ENCODE measurements at places on chromosomes 12 and 14.

GRCh38 chr14:61051051-61051450 lies 70.0 kb downstream of the SLC38A6 start:
- DNase-seq: no peak

DNA sequence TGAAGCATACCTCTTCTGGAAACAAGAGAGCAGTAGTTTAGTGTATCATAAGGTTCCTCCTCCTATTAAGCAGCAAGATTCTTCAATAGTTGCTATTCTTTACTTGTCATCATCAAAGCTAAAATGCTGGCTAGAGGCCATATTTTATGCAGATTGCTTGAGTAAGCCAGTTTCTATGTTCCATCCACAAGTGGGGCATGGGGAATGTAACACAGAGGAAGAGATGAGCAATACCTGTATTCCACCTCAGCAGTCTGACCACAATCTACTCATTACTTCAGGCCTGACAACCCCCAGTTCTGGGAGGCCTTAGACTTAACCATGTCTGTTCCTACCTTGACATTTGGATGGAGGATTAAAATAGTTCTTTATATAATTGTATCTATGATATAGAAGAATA lies 423.6 kb downstream of the BTG1 start:
- peak; percentile 40 for DNase-seq

DNA sequence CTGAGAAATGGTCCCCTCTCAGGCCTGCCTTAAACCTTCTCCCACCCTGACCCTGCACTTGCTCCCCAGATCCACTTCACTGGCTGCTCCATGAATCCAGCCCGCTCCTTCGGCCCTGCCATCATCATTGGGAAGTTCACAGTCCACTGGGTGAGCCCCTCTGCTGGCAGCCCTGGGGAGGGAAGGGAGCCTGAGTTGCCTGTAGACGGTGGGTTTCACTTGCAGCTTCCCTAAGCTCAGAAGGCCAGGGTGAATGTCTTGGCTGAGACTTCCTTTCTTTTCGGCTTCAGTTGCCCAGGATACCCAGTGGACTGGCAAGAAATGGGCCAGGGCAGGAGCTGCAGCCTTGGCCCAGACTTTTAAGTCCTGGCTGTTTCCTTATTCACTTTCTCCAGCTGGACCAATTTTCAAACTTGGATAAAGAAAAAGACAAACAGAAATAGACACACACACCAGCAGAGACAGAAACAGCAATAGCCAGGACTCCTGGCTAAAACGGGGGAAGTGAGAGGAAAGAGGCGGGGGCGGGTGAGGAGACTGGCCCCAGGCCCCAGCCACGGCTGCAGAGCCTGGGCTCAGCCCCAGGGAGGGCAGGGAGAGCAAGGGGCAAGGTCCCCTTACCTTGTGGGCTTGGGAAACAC lies 2.0 kb downstream of the AQP6 start:
- no peak for DNase-seq

DNA sequence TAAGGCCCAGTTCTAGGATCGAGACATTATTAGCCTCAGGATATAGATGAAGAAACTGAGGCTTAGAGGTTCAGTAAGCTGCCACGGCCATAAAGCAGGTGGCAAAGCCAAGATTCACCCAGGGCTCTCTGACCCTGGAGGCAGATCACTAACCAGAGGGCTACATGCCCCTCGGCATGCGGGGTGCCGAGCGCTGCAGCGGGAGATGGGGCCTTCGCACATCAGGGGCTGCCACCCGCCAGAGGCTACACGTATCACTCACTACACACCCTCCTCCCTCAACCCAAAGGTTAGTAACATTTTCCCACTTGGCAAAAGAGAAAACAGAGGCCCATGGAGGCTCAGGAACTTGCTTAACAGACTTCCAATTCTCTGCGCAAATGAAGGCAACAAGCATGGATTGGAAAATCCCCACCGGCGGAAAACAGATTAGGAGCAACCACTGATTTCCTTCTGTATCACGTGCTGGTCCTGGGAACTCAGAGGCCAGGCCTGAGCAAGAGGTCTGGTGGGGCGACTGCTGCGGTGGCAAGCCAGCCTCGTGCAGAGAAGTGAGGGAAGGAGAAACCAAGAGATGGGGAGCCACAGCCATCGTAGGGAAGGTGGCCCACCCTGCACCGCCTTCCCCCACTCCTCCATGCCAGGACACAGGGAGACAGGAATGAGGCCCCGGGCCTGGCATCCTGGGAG lies 6.0 kb downstream of the CCDC85C start:
- DNase-seq: no peak

GRCh38 chr14:92596331-92596907 lies 82.8 kb downstream of the RIN3 start:
- no peak for DNase-seq

- DNase-seq: no peak
These were observed 2.1 kb upstream of the FOXG1 start for GRCh38 chr14:28764257-28765160.

DNA sequence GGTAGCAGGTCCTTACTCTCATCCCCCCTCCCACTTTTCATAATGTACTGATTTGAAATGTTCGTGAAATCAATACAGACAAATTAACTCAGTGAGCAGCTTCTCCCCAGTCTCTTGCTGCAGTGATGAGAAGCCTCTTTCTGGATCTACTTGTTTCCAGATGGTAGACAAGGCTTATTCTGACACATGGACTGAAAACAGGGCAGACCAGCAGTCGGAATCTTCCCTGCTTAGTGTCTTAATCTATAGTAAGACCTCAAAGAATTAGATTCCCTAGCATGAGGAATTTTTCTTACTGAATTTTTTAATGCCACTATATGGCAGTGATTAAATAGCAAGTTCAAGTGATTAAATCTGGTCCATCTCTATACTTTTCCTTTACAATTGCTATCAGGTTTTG lies 120.1 kb downstream of the RGS6 start:
- no peak for DNase-seq

DNA sequence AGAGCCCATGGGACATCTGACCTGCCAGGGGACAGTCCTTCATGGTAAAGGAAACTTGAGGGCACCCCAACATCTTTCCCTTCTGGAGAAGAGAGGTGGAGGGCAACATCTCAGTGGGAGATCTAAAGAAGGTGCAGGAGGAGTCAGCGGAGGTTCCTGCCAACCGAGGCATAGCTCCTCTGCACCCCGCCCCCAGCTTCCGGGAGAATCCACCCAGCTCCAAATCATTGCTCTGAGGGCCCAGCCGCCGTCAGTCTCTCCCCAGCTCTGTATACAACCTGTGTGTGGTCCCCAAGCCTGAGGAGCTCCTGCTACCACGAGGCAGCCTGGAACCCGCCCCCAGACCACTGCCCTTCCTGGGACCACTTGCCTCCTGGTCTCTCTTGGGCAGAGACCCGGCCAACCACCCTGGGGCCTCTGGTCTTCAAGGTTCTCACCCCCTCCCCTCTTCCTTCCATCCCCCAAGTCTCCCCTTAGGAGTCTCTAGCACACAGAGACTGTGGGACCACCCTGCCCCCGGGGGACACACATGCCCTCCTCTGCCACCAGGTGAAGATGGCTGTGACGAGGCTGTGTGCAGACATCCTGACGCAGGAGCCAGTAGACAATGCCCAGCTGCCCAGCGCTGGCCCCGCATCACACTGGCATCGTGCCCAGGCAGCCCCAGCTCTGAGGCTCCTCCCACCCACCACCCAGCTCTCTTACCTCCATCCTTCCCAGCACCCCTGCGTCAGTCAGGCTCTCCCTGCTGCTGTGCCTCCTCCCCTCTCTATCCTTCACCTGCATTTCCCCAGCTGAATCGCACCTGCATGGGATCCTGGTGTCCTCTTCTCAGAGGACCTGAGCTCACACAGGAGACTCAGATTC lies 13.0 kb upstream of the NUDT14 start:
- no peak for DNase-seq

- no peak for DNase-seq
These were observed 3.9 kb downstream of the BCAT1 start for GRCh38 chr12:24945039-24945438.

DNA sequence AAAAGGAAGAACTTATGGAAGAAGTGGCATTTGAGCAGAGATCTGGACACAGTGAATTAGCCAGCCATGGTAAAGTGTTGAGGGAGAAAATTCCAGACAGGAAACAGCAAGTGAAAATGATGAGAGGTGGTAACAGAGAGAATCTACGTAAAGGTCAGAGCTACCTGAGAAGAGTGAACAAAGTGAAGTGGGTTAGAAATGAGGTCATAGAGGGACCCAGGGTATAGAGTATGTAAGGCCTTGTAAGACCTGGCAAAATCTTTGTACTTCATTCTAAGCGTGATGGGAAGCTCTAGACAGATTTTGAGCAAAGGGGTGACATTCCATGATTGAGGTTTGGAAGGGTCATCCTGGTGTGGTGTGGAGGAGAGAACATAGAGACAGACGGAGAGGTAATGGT lies 49.3 kb upstream of the LRRK2 start:
- no peak for DNase-seq

GRCh38 chr14:96805956-96806355 lies 8.8 kb downstream of the VRK1 start:
- no peak for DNase-seq

DNA sequence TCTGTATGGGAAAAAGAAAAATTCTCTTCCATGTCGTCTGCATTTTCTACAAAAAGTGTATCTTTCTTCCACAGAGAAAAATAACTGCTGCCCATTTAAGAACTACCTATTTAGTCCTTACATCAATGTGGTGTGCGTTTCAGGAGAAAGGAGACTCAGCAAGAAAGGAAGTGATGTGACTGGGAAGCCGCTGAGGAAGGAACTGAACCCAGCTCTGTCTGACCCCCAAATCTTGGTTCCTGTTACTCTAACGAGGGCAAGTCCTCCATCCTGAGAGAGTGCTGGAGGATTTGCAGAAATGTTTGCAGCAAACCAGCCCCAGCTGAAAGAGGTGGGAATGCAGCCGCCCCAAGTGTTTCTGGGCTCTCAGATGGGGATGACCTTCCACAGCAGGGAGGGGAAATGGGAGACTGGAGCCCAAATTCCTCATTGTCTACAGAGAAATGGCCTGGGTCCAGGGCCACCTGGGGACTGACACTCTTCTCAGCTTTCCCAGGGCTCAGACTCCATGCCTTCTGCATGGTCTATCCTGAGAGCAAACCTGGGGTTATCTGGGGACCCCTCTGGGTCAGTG lies 6.7 kb upstream of the MLEC start:
- DNase-seq: no peak

Measured in T-helper 2 cell (primary cell).